ENCODE measurements at places on chromosomes 7 and 10.
A peak's percentile ranks its signal among the peaks of the same experiment; 100 is the strongest.

DNA sequence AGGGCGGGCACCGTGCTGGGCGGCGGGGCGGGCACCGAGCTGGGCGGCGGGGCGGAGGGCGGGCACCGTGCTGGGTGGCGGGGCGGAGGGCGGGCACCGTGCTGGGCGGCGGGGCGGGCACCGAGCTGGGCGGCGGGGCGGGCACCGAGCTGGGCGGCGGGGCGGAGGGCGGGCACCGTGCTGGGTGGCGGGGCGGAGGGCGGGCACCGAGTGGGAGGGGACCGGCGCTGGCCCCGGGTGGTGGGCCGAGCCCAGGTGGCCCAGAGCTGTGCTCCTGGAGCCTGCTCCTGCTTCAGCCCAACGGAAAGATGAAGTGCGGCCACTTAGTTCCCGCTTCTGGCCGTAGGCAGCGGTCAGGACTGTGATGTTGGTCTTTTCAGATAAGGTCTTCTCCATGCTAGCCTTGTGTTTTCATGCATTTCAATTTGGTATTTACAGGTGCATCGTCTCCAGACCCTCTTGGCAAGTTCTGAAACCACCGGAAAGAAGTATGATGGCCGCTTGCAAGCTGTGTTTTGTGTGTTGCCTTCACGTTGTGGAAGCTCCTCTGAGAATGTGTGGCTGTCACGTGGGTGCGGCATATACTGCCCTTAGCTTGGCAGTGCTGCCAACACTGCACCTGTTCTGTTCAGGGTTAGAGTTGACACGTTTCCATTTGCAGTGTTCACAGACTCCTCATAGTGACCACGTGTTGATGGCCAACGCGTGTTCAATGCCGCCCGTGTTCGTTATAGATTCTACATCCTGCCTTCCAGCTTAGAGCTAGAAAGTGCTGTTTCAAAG is 25.2 kb downstream of the IQCE start:
- DNase-seq, result no peak

GRCh38 chr10:53025172-53025711 is 252.7 kb upstream of the MBL2 start:
- no peak for DNase-seq

DNA sequence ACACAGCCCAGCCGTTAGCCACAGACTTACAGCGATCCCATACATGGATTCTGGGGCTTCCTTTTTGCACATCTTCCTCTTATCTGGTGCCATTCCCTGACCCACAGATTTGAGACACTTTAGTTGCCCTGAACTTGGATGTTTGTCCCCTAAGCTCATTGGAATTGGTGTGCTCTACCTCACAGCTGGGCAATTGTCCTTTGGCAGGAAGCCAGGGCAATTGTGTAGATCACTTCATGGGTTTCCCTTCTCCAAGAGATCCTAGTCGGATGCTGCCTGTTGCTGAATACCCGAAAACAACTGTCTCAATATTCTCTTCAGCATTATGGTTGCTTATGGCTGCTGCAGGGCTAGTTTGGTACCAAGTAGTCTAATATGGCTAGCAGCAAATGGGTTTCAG is 470.7 kb upstream of the MKI67 start:
- DNase-seq, result no peak

GRCh38 chr10:71708301-71708703 is 11.3 kb downstream of the C10orf105 start:
- peak; percentile 47 for DNase-seq

GRCh38 chr10:127698886-127699285 is 38.1 kb upstream of the FOXI2 start:
- no peak for DNase-seq

DNA sequence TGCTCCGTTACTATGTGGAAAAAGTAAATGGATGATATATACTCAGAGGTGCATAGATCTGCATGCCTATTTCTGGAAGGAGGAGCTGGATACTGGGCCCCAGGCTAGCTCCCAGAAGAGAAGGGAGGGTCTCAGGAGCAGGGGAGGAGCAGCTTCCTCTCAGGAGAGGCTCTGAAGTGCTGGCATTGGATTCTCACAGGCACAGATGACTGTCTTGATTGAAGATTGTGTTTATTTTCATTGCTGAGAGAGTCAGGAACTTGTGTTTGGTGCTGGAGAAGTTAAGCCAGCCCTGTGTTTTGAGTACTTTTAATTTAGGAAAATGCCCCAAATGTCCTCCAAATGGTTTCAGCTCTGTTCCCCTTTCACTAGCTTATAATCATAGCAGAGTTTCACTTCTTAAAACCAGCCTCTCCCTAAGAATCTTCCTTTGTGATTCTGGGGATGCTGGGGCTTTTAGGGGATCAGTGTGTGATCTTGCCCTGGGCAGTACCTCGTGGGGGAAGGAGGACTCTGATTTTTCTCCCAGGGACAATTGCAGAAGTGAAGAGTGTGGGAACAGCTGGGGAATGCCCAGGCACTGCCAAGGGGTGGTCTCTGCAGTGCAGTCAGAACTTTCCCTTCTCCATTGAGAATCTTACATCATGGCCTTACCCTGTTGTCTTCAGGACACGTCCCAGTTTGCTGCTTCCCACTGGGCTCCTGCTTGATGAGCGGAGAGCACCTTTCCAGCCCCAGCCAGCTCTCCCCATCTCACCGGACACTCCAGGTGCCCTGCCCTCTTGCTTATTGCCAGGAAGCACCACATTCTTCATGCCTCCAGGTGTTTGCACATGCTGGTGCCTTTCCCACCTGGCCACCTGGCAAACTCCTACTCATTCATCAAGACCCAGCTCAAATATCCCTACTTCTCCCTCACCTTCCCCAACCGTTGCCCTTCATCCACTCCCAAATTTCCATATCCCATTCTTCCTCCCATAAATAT is 102.8 kb downstream of the ARHGAP22 start:
- no peak for DNase-seq

DNA sequence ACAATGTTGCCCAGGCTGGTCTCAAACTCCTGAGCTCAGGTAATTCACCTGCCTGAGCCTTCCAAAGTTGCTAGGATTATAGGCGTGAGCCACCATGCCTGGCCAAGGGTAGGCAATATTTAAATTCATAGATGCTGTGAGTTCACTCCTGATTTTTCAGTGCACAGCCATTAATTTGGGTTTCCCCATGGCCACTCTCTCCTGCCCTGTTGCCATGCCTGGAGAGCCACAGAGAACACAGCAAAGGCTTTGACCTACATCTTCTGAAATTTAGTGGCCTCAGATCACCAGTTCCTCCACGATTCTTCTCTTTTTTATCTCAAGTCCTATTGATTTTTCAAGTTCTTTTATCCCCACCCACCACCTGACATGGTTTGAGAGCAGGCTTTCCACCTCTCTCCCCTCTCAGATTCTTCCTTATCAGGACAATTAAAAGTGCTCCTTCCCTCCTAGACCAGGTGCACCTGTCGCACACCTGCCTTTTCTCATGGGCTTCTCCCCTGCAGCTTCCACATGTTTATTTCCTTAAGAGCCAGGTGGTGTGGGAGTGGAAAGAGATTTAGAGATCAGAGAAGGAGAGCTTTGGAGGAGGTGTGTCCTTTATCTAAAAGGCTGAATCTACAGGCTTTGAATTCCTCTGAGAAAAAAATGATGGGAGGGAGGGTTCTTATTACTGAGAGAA is 123.8 kb downstream of the ADRA2A start:
- no peak for DNase-seq

DNA sequence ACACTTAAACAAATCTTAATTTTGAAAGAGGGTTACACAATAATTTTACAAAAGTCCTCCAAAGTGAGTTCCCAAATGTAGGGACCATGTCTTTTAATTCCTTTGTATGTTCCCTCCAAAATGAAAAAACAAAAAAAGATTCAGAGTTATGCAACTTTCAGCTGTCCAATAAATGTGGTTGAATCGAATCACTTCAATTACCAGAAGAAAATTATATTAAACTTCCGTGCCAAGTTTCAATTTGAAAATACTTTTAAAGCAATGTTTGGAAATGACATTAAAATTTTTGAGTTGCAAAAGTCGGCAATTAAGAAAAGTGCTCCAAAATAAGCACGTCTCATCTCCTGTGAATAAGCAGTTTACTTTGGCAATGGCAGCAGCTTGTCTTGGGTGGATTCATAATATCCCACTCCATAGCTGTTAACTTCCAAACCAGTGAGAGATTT is 60.3 kb upstream of the C1GALT1 start:
- no peak for DNase-seq

GRCh38 chr7:135262623-135263320 is 29.1 kb downstream of the STRA8 start:
- DNase-seq, result no peak

DNA sequence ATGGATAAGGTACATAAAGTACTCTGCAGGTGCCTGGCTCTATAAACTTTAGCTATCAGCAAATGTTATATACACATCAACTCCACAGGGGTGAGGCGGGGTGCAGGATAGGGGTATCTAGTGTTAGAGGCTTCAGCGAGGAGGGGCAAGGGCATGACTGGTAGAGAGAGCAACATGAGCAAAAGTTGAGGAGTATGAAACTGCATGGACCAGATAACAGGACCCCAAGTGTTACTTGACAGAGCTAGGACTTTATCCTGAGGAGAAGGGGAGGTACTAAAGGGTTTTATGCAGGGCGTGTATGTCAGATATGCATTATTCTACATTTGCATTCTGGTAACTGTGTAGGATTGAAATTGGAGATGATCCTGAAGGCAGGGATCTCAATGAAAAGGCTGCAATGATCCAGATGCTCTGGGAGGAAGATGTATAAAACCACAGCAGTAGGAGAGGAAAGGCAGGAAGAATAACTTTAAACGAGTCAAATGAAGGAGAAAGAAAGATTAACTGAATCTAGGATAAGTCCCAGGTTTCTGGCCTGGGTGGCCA is 109.8 kb upstream of the FAM133B start:
- DNase-seq, result no peak

DNA sequence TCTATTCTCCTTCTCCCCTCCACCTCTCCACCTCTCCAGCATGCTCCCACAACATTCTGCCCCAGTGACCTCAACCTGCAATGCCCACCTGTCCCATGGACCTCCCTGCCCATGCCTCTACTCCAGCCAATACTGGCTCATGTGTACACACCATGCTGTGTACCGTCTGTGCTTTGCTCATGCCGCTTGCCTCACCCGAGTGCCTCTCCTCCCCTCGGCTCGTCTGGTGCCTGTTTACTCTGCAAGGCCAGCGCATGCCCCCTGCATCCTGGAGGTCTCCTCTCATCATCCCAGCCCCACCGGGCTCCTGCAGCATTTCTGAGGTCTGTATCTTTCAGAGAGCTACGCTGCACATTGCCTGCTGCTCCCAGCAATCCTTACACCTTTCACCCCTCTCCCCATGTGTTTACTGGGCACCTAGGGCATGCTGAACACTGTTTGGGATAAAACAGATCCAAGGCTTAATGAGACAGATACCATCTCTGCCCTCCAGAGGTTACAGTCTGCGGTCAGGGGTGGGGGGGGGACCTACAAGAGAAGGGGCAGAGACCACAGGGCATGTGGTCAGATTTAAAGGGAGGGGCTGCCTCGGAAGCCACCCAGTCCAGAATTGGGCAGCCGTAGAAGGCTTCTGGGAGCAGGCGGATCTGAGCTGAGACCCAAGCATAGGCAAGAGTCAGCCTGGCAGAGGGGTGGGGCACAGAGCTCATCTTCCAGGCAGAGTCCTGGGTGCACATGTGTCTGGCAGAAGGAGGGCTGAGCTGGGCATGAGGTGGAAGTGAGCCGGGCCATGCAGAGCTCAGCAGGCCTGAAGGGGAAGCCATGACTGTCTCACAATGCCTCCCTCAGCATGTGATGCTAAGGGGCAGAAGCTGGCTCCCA is 29.6 kb upstream of the PSAP start:
- DNase-seq, result no peak
